Regular cardiac myocyte (primary cell): ENCODE measurements at places on chromosomes 7 and 10. TPM values are rescaled to one million over a fixed set of nuclear protein-coding genes. Genes with fewer than 3 reads are reported as not detected.

The CUEDC2 gene
- total RNA-seq = 39.2 and 60.4 TPM in 2 replicates

The URGCP gene
- total RNA-seq = 27.6 and 31.6 TPM in 2 replicates

The ZFYVE27 gene
- total RNA-seq = 21.3 and 29.6 TPM in 2 replicates

The OGDH gene
- total RNA-seq = 75.8 and 102 TPM in 2 replicates

The DOCK4 gene
- total RNA-seq = 9.6 and 26.6 TPM in 2 replicates

The TMEM196 gene
- under 0.01 TPM in 1 of 2 replicates, not detected in the other for total RNA-seq

The SLC13A1 gene
- not detected in 2 replicates for total RNA-seq

The PPP1R17 gene
- not detected in 2 replicates for total RNA-seq

The HOXA10 gene
- total RNA-seq = not detected in 2 replicates

The GSDME gene
- total RNA-seq = 50.2 and 60.3 TPM in 2 replicates

The MKX gene
- total RNA-seq = not detected in 2 replicates

The RPEL1 gene
- under 0.01 and 0.19 TPM in 2 replicates for total RNA-seq

The ARMC3 gene
- total RNA-seq = not detected in 2 replicates

The BMI1 gene
- total RNA-seq = 44.3 and 74.7 TPM in 2 replicates

The CYP3A7 gene
- not detected in 2 replicates for total RNA-seq

The ABCC2 gene
- total RNA-seq = 0.19 and 0.28 TPM in 2 replicates

The SFTPD gene
- not detected in 2 replicates for total RNA-seq

The PIK3AP1 gene
- 0.85 TPM in 1 of 2 replicates, not detected in the other for total RNA-seq

The SYT15 gene
- total RNA-seq = under 0.01 TPM in 1 of 2 replicates, not detected in the other

The METTL27 gene
- total RNA-seq = 9.9 and 11.5 TPM in 2 replicates

The MMRN2 gene
- total RNA-seq = 5.4 and 9.0 TPM in 2 replicates

The NCF1 gene
- not detected in 2 replicates for total RNA-seq

The MYOF gene
- total RNA-seq = 231 and 336 TPM in 2 replicates

The PRSS37 gene
- total RNA-seq = not detected in 2 replicates

The GBX1 gene
- total RNA-seq = not detected in 2 replicates

The BTBD16 gene
- total RNA-seq = under 0.01 TPM in 1 of 2 replicates, not detected in the other

The SLC18A3 gene
- under 0.01 TPM in 1 of 2 replicates, not detected in the other for total RNA-seq

The ANXA8 gene
- total RNA-seq = 0.19 and 0.28 TPM in 2 replicates

The BAIAP2L1 gene
- 2.7 and 3.1 TPM in 2 replicates for total RNA-seq

The SPDYE11 gene
- total RNA-seq = not detected in 2 replicates

The CALHM3 gene
- total RNA-seq = not detected in 2 replicates

The MAD1L1 gene
- total RNA-seq = 30.7 and 60.0 TPM in 2 replicates

The MYL10 gene
- not detected in 2 replicates for total RNA-seq

The SPDYE16 gene
- total RNA-seq = 0.56 TPM in 1 of 2 replicates, not detected in the other

The HECTD2 gene
- 5.8 and 8.7 TPM in 2 replicates for total RNA-seq

The GTF2IRD2 gene
- total RNA-seq = 1.3 and 2.8 TPM in 2 replicates
